Stimulated activated CD4-positive, alpha-beta T cell treated with anti-CD3 and anti-CD28 coated beads, Interleukin-15, amount 100 ng/mL, for 48 hours (primary cell): ENCODE measurements at places on chromosomes 2 and 18.

- no peak for DNase-seq
Measured at GRCh38 chr2:100136310-100136709, 6.1 kb downstream of the AFF3 start.

DNA sequence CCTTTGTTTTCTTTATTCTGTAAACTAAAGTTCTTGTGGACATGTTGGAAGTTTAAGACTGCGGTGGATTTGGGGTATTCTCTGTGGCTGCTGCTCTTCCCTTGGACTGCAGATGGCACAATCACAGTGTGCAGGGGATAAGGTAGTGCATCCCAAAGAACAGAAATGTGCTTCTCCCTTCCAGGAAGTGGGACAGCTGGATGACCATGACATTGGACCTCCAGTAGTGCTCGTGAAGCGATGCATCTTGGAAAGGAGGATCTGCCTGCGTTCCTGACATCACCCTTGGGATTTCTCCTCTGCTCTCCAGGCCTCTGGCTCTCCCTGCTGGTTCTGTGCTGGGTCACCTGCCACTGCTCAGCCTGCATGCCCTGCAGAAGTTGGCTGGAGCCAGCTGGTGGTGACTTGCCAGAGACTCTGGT, 109.9 kb downstream of the SLC4A3 start:
- no peak for DNase-seq

GRCh38 chr18:61766266-61766884, 126.4 kb downstream of the RNF152 start:
- DNase-seq = no peak

DNA sequence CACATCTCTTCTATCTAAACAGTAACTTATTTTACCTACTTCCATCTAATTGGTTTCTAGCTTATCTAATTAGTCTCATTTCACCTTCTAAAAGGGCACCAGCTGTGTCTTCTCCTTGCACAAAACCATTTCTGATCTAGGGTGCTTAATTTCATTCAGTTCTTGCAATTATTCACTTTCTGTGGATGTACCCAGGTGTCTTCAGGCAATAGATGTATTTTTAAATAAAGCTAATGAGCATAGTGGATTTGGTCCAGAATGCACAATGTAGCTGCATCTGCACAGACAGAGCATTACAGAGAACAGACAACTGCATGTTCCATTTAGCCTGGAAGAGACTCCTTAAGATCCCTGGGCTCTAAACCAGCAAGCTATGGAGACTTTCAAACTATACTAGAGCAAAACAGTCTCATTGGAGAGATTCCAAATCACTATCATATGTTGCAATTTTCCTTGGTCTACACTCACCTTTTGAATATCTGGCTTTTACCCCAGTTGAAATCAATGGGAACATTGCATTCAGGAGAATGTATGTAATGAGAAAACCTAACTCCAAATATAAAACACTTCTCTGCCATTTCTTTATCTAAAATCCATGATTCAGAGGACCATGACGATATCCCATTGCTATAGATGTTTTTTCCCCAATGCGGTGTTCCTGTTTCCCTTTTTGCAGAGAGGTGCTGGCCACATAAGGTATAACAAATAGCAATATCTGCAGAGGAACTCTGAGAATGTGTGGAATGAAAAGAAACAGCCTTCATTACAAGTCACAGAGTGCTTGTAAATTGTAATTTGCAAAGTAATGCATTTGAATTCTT, 3.5 kb upstream of the RFX8 start:
- DNase-seq = no peak

GRCh38 chr2:217099561-217099960, 239.7 kb upstream of the TNP1 start:
- no peak for DNase-seq

DNA sequence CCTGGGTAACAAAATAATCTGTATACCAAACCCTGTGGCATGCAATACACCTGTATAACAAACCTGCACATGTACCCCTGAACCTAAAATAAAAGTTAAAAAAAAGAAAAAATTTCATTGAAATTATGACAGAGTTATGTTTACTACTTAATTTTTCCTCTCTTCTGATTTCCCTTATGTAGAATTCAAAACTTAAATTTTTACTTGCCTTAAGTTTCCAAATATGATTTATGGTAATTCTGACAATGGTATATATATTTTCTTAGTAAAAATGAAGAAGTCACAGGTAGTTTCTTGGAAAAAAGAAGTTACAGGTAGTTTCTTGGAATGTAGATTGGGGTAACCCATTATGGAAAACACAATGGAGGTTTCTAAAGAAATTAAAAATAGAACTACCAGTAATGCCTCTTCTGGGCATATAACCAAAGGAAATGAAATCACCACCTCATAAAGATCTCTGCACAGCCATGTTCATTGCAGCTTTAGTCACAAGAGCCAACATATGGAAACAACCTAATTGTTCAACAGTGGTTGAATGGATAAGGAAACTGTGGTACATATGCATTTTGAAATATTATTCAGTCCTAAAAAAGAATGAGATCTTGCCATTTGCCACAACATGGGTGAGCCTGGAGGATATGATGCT, 164.9 kb downstream of the BABAM2 start:
- no peak for DNase-seq

- no peak for DNase-seq
Measured at GRCh38 chr18:50172367-50172766, 22.6 kb downstream of the MYO5B start.

DNA sequence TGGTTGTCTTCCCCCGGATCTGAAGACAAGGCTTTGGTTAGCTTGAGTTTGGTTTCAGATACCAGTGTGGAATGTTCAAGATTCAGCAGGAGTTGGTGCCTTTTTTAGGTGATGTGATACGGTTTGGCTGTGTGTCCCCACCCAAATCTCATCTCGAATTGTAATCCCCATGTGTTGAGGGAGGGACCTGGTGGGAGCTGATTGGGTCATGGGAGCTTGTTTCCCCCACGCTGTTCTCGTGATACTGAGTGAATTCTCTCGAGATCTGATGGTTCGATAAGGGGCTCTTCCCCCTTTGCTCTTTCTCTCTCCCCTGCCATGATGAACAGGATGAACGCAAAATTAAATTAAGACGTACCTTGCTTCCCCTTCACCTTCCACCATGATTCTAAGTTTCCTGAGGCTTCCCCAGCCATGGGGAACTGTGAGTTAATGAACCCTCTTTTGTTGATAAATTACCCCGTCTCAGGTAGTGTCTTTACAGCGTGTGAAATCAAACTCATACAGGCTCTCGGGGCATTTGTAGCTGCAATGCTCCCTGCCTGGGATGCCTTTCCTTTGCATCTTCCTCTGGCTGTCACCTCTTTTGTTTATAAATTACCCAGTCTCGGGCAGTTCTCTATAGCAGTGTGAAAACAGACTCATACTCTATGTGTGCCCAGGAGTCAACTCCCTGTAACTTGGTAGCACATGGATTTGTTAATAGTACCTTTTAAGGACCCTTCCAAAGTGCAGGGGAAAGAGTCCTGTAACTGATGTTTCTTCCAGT, 21.3 kb downstream of the PDCD1 start:
- DNase-seq = no peak

GRCh38 chr2:219560037-219560892, 11.1 kb downstream of the OBSL1 start:
- no peak for DNase-seq

- no peak for DNase-seq
Measured at GRCh38 chr2:48883661-48884060, 128.1 kb upstream of the LHCGR start.

DNA sequence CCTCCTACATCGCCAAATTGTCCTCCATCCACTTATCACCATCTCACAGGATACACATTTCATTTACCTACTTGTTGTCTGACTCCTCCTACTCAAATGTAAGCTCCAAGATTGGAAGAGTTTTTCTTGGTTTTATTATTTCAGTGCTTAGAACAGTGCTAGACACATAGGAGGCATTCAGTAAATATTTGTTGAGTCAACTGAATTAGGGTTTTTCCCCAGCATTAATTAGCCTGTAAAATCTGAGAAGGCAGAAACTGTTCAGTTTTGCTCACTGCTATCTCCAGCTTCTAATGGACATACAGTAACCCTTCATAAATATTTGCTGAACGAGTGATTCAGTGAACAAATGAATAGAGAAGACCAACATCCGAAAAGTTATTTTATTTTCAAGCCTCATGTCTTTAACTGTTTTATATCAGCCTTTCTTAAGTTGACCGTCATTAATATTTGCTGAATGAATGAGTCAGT, 800 bp downstream of the TTC21B start:
- no peak for DNase-seq

GRCh38 chr18:70284976-70285620, 3.7 kb upstream of the SOCS6 start:
- no peak for DNase-seq

DNA sequence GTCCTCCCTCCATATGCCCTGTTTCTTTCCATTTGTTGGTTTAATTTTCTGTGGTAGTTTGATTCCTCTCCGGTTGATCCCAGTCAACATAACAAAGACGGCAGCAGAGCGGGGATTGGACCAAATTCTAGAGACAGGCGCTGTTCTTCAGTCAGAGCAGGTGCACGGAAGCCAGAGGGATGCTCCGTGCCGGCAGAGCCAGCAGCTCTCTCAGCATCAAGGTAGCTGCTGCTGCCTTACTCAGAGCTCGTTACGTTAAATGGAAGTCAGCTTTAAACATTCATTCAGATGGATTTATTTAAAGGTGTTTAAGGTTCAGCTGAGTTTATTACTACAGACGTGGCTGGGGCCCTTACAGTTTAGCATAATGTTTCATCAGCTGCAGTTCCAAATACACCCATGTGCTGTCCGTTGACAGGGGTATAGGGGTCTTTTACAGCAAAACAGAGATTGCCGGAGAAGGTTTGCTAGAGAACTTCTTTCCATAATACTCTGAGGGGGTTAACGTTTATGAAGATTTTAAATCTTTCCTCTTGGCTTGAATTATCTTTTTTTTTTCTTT, 497.2 kb upstream of the PIK3C3 start:
- DNase-seq = no peak

DNA sequence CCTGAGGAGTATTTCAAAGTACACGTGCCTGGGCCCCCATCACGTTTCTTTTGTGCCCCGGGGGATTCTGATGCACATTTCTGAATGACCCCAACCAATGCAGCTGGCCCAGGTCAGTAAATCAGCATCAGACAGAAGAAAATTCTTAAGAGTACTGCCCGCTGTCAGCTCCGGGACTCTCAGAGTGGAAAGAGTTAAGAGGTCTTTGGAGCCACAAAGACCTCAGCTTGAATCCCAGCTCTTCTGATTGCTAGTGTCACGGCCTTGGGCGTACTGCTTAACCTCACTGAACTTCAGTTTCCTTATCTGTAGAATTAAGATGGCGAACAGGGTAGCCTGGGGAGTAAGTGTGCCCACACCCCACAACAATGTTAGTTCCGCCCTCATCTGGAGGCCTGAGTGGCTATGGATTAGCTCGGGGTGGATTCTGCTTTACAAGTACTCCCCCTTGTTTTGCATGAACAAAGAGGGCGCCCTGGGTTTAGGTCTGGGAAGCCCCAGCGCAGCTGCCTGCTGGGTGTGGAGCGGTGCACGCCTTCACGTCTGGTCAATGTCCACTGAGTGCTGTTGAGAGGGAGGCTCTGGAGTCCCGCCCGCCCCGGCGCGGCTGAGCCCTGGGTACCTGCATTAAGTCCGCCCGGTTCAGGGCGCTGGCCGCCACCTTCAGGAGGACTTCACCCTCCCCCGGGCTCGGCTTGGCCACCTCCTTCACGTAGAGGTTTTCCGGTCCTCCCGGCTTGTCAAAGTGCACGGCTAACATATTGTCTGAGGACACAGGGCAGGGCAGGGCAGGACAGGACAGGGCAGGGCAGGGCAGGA, 858 bp downstream of the TP53I3 start:
- no peak for DNase-seq

- DNase-seq = no peak
Measured at GRCh38 chr2:67684991-67685390, 287.9 kb downstream of the ETAA1 start.

- DNase-seq = no peak
Measured at GRCh38 chr2:196977507-196977906, 51.0 kb upstream of the PGAP1 start.

DNA sequence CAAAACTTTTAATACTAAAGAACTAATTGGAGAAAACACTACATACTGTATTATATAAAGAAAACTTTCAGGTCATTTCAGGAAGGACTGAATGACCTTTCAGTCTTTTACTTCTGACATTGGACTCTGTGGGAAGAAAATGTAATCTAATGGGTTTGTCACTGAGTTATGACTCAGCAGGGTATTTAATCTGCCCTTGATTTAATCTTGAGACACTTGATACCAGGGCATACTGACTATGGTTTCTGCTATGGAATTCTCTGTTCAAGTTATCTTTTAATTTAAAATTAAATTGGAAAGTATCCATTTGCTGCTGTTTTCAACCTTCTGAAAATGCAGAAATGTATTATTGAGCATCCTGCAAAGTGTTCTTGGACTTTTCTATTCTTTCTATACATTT, 354.2 kb upstream of the GALNT5 start:
- no peak for DNase-seq

DNA sequence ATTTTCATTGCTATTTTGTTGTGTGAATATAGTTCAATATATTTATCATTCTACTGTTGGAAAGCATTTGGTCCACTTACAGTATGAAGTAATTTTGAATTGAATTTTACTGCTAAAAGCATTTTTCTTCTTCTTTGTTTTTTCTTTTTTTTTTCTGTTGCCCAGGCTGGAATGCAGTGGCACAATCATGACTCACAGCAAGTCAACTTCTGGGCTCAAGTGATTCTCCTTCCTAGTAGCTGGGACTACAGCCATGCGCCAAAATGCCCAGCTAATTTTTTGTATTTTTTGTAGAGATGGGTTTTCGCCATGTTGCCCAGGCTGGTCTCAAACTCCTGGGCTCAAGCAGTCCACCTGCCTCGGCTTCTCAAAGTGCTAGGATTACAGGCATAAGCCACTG, 2.4 kb upstream of the ETAA1 start:
- DNase-seq = no peak

DNA sequence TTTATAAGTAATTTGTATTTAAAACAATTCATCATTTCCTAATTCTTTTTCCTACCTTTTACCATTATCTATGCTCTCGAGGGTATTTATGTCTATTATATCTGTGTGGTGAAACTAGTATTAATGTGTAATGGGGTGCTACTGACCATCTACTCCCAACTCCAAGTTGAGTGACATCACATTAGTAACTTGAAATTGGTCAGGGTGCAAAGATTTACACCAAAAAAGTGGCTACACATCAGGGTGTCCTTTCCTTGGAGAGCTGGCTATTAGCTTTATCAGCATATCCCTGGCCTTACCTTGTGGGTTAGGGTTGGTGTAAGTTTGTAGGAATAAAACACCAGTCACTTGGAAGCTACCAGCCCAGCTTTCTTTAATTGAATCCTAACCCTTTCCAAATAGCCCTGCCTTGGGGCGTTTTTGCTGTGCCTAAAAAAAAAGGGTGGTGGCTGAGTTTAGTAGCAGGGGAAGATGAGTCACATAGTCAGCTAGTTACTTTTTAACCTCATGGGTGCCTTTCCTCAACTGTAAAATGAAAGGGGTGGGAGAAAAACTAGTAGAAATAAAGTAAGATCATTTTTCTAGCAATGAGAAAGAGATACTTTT, 14.0 kb downstream of the ANXA4 start:
- DNase-seq = no peak

GRCh38 chr2:202014759-202015211, 18.9 kb upstream of the FZD7 start:
- DNase-seq = no peak
